ENCODE measurements at places on chromosomes 4 and X.
A peak's percentile ranks its signal among the peaks of the same experiment; 100 is the strongest.

GRCh38 chr4:10115271-10115796 is 1.3 kb downstream of the WDR1 start:
- DNase-seq, result peak; percentile 63

DNA sequence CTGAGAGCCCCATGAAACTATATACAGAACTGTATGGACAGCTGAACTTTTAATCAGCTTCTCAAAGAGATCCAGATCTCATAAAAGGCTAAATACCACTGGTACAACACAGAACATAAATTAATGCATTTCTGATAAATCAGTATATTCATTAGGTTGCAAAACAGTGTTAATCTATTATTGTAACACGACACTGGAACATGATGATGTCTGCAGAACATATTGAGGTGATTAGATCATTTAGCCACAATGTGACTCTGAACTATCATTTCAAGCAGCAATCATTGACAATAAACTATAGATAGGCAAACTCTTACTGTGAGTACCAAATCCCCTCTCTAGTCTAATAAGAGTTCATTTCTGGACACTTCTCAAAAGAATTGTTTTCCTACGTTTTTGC is 50.3 kb downstream of the GASK1B start:
- DNase-seq, result no peak

DNA sequence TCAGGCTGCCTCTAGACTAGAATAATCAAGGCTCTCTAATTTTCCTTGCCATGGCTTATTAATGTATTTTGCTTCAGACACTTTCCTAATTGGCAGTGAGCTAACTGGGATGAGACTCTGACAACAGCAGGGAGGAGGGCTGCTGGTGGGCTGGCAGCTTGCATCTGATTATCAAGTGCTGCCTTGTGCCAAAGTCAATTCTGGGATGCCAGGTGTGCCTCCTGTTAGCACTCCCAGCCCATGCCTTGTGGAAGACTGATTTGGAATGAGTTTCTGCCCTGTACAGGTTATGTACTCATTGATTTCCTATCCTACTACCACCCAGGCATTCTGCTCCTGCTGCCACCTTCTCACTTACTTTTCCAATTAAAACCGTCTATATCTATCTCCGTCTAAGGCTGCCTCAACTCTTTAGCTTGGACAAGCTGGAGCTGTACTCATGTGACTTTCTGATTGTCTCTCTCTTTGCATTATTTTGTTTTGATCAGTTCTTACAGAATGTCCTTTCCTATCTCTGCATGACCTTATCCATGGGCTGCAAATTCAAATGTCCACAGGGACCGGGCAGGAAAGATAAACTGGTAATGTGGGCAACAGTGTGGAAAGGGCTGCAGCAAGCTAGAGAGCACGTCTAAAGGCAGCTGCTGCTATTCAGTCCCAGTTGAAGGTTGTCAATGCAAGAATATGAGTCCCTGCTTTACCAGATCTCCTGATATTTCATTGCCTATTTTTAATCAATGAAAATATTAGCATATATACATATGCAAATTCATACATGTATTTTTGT is 112.6 kb downstream of the GABRA2 start:
- DNase-seq, result no peak

- no peak for DNase-seq
These were observed 17.6 kb downstream of the NFKB1 start for GRCh38 chr4:102518703-102519131.

DNA sequence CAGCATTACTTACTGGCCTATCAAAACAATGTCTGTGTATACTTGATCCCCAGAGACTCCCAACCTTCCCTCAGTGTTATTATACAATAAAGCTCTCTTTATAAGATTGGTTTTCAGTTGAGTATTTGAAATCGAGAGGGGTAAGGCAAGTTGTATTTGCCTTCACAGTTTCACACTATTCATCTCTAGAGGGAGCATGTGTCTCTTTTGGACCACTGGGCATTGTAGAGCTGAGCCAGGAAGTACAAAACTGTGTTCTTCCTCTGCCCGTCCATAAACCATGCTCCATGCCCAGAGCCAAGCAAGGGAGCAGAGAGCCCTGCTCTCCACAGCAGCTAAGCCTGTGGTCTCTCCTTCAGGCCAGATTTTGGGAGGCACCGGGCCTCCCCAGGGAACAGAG is 61.5 kb upstream of the HHIP start:
- no peak for DNase-seq

DNA sequence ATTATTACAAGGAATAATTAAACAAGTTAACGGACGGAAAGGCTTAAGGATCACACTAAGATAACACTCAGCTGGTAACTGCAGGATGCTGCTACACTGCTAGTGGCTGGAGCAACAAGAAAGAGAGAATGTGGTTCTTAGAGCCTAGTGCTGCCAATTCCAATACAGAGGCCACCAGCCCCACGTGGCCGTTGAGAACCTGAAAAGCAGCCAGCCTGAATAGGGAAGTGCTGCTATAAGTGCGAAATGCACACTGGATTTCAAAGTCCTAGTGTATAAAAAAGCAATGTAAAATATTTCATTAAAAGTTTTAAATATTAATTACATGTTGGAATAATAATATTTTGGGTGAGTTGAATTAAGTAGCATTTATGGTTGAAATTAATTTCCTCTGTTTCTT is 257.3 kb upstream of the TAPT1 start:
- no peak for DNase-seq

DNA sequence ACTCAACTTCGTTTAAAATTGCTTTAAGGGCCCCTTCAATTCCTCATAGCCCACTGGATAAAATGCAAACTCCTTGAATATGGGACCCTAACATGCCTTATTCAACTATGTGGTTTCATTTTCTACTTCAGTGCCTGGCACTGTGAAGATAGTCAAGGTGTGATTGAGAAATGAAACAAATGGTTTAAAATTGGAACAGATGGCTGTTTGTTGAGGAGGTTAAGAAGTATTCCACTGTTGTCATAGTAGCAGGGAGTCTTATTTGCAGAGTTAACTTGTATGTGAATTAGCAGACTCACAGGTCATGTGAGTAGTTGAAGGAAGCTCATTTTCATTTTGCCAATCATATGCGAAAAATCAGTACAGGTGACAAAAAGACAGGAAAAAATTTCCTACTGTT is 593.3 kb downstream of the KCTD8 start:
- no peak for DNase-seq

- peak; percentile 9 for DNase-seq
These were observed 102.6 kb upstream of the PRKX start for GRCh38 chrX:3815896-3816664.

Data from HFFc6 (cell line).